Common myeloid progenitor, CD34-positive (primary cell): ENCODE measurements at places on chromosomes 1 and 21.

DNA sequence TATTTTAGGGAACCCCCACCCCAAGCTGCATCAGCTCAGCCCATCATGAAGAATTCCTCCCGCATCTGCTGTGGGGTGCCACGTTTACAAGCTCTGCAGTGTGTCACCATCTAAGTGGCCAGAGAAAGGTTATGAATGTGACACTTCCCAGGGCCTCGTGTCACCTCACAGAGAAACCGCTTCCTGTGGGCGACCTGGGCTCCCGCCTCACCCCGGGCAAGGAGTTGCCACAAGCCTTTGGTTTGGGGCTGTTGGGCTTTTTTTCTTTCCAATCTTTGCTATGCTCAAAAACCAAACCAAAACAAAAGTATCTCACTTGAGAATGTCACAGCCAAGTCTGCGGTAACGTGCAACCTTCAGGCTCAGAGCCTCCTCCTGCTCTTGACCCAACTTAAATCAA is 82.1 kb upstream of the ARHGEF16 start:
- DNase-seq = peak; percentile 57

GRCh38 chr1:230735447-230735846 is 11.7 kb upstream of the CAPN9 start:
- DNase-seq = no peak

DNA sequence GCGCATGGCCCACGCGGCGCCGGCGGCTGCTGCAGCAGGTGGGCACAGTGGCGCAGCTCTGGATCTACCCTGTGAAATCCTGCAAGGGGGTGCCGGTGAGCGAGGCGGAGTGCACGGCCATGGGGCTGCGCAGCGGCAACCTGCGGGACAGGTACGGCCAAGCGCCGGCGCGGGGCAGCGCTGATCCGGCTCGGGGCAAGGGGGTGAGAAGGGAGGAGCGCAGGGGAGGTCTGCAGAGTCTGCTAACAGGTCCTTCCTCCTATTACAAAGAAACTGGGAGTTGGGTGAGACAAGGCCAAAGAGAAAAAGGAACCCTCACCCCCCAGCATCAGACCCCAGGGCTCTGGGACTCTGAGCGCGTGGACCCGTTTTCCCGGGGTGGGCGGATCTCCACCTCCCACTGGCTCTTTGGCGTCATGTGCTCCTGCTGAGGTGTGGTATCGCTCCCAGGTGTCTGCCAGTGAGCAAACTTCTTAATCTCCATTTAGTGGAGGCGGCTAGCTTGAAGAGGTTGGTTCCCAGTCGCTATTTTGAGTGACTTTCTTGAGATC is 431 bp downstream of the MTARC1 start:
- no peak for DNase-seq

- no peak for DNase-seq
These were observed 51.8 kb downstream of the LGR6 start for GRCh38 chr1:202245391-202245790.

- DNase-seq = no peak
These were observed 43.4 kb downstream of the TSNAX start for GRCh38 chr1:231571904-231572303.

DNA sequence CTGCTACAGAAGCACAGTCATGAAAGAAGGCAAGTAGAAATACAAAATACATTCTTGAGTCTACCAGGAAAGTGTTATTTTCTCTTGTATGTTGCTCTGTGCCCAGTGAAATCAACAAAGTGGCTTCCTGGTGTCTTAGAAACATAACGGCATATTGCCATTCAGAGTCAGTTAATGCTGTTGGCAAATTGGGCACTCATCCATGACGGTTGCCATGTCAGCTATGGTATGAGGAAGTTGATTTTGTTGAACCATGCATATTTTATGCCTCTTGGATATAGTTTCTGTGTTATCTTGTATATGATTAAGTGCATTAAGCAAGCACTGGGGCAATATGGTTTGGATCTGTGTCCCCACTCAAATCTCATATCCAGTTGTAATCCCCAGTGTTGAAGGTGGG is 153.1 kb upstream of the CXADR start:
- DNase-seq = peak; percentile 2
